ENCODE measurements at places on chromosomes 12 and 14.
A peak's percentile ranks its signal among the peaks of the same experiment; 100 is the strongest.

DNA sequence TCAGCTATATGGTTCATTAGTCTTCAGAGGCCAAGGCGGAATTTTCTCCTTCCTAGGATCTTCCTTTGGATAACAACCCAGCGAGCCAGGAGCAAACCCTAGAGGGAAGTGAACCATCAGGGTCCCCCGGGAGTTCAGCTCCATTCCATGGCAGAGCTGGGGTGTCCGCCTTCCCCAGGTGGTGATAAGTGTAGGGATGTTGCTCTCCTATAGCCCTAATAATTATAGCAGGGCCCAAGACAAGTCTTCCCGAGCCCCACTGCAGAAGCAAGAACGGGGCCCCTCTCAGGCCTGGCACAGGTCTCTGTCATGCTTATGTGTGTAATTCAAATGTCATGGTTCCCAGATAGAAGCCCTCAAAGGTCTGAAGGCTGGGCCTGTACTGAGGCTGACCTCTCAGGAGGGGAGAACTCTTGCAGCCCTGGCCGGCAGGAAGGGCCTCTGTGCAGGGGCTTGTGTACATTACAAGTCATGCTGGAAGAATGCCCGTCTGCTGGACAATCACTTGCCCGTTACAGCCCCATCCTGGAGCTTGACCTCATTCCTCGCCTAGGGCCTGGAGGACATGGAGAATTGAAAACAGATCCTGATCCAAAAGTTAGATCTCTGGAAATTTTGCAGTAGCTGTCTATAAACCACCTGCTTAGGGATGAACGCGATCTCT is 17.3 kb downstream of the LRTM2 start:
- peak; percentile 8 for DNase-seq

DNA sequence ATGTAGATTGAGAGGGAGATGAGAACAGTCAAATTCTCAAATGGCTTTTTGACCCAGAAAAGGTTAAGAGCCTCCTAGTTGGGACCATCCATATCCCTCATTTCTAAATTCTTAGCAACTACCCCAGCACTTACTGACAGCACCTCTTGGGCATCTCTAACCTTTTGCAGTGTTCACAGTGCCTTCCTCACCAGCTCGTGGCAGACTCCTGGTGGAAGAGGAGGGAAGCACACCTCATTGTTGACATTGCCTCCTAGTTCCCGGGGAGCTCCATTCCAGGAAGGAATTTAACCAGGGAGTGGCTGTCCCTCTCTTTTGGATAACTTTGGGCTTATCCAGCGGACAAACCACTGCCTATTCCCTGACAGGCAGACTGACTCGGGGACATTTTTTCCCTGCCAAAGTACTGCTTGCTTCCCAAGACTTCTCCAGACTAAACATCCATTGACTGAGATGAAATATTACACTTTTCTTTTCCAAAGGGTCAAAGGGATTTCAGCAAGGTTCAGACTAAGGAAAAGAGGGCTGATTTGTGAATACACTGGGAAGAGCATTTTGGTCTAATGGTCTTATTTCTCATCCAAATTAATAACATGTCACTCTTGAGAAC is 9.0 kb upstream of the OR6J1 start:
- DNase-seq = peak; percentile 58

- DNase-seq = no peak
Observed at GRCh38 chr14:103122947-103123633, at the start of gene TNFAIP2. Gene TNFAIP2 (plus strand): TSS chr14:103123461. CDS start chr14:103126458, 2,997 bp downstream.

- DNase-seq = no peak
Observed at GRCh38 chr12:6614513-6615172, 7.5 kb upstream of the CHD4 start.

DNA sequence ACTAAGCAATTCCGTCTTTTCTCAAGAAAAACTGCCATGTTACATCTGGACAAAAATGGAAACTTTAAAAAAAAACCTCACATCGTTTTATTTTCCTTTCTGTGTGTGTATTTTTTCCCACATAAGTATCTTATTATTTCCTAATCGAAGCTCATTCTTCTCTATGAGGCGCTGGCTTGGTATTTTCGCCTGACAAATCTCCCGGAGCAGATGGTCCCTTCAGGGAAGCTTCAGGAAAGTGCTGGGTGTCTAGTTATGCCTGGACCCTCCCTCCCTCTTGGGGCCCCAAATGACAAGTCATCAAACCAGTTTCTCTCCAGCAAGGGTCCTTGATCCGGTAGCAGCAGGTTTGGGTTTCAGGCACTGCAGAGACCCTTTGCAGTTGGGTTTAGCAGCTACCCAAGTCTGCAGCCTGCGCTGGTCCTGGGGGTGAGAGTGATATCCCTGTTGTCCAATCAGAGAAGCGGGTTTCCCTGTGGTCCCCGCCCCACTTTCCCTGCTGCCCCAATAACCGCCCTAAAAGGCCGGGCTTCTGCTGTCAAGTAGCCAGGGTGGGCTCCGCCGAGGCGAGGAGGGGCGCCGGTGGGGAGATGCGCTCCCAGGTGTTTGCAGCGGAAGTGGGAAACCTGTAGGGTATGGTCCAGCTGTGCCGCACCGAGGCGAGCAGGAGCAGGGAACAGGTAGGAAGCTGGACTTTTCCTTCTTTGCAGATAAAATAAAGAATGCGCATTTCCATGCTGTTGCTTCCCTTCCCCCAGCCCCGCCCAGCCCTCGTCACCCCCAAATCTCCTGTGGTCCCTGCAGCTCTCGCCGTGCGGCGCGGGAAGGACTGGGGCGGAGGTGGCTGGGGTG is at the start of gene CNTN1:
TSS of gene CNTN1 (plus strand) at position 527 of the 852 bp plus-strand sequence.
- DNase-seq = no peak

Data from A172 (cell line).